ENCODE measurements at places on chromosomes 16 and 17.

GRCh38 chr17:75031972-75032719, 14.6 kb downstream of the ATP5PD start:
- peak; percentile 54 for DNase-seq

GRCh38 chr16:85871756-85872155, 27.2 kb upstream of the IRF8 start:
- DNase-seq = no peak

DNA sequence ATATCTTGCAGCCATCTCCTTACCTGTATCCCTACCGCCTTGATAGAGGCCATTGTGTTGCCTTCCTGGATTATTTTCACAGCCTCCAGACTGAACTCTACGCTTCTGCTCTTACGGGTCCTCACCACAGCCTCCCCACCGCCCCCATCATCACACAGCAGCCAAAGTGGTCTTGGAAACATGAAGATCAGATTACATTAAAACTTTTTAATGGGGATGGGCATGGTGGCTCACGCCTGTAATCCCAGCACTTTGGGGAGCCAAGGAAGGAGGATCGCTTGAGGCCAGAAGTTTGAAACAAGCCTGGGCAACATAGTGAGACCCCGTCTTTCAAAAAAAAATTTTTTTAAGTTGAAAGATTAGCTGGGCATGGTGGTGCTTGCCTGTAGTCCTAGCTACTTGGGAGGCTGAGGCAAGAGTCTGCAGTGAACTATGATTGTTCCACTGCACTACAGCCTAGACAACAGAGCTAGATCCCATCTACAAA, 150.5 kb downstream of the NPIPB5 start:
- DNase-seq = no peak

- DNase-seq = no peak
These were observed 213.9 kb downstream of the MRTFB start for GRCh38 chr16:14284930-14285512.

DNA sequence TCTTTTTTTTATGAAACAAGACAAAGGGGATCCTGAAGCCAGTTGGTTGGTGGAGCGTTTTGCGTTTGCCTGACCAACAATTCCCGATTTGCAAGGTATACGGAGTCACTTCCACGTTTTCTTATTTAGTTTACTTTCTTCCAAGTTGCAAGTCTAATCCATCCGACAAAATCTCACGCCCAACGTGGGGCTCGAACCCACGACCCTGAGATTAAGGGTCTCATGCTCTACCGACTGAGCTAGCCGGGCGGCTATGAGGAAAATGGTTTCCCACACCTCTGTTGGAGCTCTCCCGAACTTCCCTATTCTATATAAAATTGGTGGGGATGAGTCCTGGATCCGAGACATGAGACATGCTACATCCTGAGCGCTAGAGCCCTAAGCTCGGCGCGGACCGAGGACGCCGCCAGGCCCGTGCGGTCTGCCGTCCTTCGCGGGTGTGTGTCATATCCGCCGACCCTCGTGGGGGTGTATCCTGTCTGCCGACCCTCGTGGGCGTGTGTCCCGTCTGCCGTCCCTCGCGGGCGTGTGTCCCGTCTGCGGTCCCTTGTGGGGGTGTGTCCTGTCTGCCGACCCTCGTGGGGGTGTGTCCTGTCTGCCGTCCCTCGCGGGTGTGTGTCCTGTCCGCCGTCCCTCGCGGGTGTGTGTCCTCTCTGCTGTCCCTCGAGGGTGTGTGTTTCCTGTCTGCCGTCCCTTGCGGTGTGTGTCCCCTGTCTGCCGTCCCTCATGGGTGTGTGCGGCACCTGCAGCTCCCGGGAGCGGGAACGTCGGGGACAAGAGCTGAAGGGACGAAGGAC, 22.6 kb downstream of the ZNF213 start:
- peak; percentile 29 for DNase-seq
